Activated naive CD4-positive, alpha-beta T cell treated with anti-CD3 and anti-CD28 coated beads, Interleukin-2, amount 10 ng/mL, durations not matched to agents 7 days and 5 days (primary cell): ENCODE measurements at places on chromosomes 4 and X.

DNA sequence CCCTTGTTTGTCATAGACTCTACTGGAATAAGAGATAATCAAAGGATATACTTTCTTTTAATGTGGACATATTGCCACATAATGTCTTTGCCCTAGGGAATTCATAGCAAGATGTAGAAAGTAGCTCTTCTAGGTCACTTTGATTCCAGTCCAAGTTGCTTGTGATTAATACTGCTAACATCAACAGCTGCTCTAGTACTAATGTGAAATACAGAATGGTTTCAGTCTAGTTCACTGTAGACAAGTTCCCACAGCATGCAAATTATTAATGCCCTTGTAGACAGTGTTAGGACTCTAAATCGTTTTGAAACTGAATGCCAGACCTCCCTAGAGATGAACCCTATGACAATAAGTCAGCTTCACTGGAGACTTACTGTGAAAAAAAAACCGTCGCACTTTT is 494.6 kb upstream of the ATOH1 start:
- H3K27ac ChIP-seq, result no peak overlapping the region
- no peaks in the 10 kb centered on the region for H3K27me3 ChIP-seq
- H3K36me3 ChIP-seq, result no peaks in the 10 kb centered on the region
- no peak overlapping the region for H3K4me3 ChIP-seq
- H3K4me1 ChIP-seq, result no peaks in the 10 kb centered on the region

DNA sequence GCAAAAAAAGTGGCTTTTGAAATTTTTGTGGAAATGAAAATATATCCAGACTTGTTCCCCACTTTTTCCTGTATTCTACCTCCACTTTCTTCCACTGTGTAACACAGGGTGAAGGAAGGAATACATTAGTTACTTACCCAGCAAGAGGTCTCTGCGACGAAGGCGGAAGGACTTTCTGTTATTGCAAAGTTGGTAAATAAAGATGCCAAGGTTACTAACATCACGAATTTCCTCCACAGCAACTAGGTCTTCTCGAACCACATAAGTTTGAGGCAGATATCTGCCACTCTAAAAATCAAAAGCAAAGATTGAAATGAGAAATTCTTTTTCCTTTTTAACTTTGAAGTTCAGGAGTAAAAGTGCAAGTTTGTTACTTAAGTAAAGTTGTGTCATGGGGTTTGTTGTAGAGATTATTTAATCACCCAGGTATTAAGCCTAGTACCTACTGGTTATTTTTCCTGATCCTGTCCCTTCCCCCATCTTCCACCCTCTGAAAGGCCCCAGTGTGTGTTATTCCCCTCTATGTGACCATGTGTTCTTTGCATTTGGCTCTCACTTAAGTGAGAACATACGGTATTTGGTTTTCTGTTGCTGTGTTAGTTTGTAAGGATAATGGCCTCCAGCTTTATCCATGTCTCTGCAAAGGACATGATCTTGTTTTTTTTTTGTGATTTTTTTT is 5.8 kb downstream of the ITM2A start:
- DNase-seq, result peak; percentile 23
- H3K27ac ChIP-seq, result peak overlapping the region; percentile 82
- peak overlapping the region; percentile 39 for H3K4me3 ChIP-seq
- H3K27me3 ChIP-seq, result no peaks in the 10 kb centered on the region

- no peaks in the 10 kb centered on the region for H3K4me1 ChIP-seq
- no peaks in the 10 kb centered on the region for H3K36me3 ChIP-seq
- no peak overlapping the region for H3K4me3 ChIP-seq
- no peak overlapping the region for H3K27ac ChIP-seq
Observed at GRCh38 chrX:124194199-124194598, 138.3 kb upstream of the TEX13D start.

DNA sequence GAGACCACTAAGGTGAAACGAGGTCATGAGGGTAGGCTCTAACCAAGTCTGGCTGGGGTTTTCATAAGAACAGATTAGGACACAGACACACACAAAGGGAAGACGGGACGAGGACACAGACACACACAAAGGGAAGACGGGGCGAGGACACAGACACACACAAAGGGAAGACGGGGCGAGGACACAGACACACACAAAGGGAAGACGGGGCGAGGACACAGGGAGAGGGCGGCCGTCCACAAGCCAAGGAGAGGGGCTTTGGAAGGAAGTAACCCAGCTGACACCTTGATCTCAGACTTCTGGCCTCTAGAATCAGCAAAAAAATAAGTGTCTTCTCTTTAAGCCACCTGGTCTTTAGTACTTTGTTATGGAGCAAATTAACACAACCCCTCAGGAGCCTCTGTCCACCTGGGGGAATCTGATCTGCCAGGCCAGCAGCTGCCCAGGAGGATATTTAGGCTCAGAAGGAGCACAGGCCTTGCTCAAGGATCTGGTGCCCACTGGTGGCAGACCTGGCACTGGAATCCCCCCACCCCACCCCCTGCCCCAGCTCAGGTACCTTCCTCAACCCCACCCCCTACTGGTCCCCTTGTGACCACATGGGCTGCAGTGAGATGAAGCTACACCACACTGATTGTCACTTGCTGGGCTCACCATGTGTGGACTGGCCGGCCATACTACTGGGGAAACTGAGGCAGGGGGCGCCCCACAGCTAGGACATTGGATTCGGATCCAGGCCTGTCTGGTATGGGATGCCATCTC is 2.8 kb downstream of the ABLIM2 start:
- no peak for DNase-seq
- peaks cover 9% of the 10 kb centered on the region for H3K4me1 ChIP-seq
- H3K27ac ChIP-seq, result no peak overlapping the region
- H3K36me3 ChIP-seq, result peaks cover 3% of the 10 kb centered on the region
- peaks cover 53% of the 10 kb centered on the region for H3K27me3 ChIP-seq

GRCh38 chr4:15427161-15427560 is 672 bp upstream of the C1QTNF7 start:
- H3K27ac ChIP-seq, result no peak overlapping the region
- peaks cover 17% of the 10 kb centered on the region for H3K4me1 ChIP-seq
- H3K27me3 ChIP-seq, result no peaks in the 10 kb centered on the region
- DNase-seq, result no peak

DNA sequence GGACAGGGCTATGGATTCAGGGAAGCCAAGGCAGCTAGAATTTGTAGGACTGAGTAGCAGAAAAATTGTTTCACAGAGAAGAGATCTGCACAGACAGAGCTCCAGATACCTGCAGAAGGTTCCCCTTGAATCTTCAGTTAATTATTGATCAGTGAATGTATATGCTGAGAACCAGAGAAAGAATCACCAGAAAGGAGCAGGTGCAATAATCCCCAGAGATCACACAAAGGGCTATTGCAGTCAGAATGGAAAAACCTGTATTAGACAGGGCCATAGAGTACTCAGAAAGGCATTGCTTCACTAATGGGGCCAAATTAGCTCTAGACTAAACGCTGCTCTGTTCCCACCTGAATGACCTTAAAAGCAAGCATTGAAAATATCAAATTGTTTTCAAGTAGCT is 35.5 kb upstream of the SMAD1 start:
- H3K4me3 ChIP-seq, result no peak overlapping the region
- no peaks in the 10 kb centered on the region for H3K4me1 ChIP-seq
- H3K36me3 ChIP-seq, result no peaks in the 10 kb centered on the region
